Activated T-cell treated with anti-CD3 and anti-CD28 coated beads, Interleukin-2, amount 50 U/mL, for 48 hours (primary cell): ENCODE measurements at places on chromosomes 6 and 20.

DNA sequence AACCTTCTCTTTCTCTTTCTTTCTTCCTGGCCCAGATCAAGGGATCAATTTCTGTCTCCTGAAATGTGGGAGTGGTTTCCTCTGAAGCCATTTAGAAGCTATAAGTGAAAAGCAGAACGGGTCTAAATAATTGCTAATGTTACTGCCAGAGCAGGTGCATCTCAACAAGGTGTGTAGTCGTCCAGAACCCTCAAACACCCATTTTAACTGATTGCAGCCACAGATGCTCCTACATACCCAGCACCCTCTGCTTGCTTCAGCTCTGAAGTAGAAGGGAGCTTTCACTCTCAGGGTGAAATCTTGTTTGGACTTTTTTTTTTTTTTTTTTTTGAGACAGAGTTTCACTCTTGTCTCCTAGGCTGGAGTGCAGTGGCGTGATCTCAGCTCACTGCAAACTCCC, 592.1 kb upstream of the ARID1B start:
- DNase-seq: no peak

DNA sequence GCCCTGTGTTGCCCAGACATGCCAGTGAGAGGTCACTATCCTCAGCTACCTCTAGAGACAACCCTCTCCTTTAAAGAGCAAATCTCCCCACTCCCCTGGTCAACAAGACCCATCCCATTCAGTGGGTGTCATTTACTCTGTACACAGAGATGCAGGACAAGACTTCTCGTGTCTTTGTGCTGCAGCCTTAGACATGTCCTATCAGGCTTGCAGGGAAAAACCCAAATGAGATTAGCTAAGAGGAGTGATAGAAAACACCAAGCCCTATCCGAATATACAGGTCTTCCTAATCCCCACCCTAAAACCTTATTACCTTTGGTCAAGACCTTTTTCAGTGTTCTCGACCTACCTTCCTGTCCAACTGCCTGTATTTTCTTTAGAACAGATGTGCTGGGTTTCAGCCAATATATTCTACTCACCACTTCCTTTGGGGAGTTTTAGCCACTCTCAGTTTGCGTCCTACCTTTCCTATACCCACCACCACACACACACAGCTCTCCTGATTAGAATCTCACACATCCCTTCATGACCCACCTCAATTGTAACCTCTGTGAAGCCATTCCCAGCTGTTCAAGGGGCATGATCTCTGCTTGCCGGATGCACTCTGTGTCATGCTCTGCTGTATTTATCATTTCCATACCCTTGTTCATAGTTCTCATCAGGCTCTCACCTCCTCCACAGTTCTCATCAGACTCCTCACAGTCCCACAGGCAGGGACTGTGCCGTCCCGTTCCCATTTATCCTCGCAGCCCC, 39.7 kb downstream of the TRAM2 start:
- DNase-seq: peak; percentile 27

- peak; percentile 18 for DNase-seq
Observed at GRCh38 chr6:81727876-81728517, 24.5 kb downstream of the TENT5A start.

- no peak for DNase-seq
Observed at GRCh38 chr20:63664861-63665594, 6.9 kb downstream of the RTEL1 start.

GRCh38 chr6:23179994-23180393, 610.6 kb downstream of the HDGFL1 start:
- DNase-seq: no peak

- no peak for DNase-seq
Observed at GRCh38 chr6:133062077-133062476, 179.1 kb upstream of the EYA4 start.

DNA sequence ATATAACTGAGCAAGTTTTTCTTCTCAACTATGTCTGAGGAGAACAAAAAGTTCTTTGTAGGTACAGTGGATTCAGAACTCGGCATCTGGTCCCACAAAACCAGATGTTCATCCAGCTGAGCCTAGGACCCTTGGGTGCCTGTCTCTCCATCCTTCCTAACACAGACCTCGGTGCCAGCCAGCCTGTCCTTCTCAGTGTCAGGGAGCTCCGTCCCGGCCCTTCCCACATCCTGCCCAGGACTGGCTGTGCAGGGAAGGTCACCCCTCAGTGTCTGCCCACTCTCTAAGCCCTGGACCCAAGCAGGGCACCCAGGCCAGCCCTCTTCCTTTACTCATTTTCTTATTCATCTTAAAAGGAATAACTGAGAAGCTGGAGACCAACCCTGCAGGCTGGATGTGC, 32.0 kb upstream of the AGPAT4 start:
- no peak for DNase-seq

DNA sequence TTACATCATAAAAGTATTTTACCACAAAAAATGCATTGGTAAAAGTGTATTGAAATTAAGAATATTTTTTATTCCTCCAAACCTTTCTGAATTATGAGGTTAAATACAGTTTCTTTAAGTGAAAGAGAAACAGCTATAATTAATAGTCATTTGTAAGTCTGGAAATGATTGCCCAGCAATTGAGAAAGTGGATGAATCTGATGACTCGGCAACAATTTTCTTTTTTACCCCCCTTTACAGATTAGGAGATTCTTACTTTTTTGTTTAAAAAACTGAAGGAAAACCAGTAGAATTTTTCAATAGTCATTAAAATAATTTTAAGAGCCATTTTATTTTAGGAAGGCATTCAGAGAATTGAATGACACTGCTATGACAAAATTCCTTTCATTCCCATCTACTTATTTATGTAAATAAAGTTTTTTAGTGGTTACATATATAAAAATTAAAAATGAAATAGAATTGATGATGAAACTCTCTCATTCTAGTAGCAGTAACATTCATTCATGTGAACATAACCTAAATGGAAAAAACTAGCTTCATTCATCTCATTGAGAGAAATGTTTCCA, 169.6 kb upstream of the PRND start:
- DNase-seq: no peak

DNA sequence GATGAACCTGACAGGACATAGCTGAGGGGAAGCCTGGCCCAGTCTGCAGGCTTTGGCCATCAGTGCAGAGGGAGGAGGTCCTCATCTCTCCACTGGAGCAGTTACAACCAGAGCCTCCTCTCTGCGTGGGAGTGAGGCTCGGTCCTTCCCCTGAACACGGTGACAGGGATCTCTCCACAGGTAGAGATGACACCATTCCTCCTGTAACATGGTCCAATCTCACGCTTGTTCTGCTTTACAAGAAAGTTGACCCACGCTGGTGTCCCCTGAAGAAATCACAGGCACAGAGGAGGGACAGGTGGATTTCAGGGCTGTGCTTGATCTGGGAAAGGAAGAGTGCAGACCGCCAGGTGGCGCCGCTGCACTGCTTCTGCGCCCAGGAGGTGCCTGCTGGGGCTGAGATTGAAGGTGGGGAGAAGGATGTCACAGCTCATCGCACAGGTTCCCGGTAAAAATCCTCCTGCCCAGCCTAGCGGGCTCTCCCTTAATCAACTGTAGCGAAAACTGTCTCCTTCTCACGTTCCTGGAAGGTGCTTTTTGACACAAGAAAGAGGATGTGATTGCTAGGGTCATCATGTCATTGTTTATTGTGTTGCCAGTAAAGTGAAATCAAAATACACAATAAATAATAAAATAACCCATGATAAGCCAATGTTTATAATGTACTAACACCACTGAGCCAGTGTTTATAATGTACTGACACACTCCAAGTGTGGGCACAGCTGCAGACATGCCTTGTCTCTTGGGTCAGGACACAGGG, 20.4 kb downstream of the HLA-G start:
- peak; percentile 89 for DNase-seq

- DNase-seq: no peak
Observed at GRCh38 chr20:60214901-60215815, 256.9 kb downstream of the CDH26 start.

- no peak for DNase-seq
Observed at GRCh38 chr6:143836150-143836549, 7.0 kb upstream of the LTV1 start.

- no peak for DNase-seq
Observed at GRCh38 chr6:115544765-115545671, 515.7 kb downstream of the FRK start.

- no peak for DNase-seq
Observed at GRCh38 chr20:15674253-15675060, 898.8 kb downstream of the KIF16B start.

DNA sequence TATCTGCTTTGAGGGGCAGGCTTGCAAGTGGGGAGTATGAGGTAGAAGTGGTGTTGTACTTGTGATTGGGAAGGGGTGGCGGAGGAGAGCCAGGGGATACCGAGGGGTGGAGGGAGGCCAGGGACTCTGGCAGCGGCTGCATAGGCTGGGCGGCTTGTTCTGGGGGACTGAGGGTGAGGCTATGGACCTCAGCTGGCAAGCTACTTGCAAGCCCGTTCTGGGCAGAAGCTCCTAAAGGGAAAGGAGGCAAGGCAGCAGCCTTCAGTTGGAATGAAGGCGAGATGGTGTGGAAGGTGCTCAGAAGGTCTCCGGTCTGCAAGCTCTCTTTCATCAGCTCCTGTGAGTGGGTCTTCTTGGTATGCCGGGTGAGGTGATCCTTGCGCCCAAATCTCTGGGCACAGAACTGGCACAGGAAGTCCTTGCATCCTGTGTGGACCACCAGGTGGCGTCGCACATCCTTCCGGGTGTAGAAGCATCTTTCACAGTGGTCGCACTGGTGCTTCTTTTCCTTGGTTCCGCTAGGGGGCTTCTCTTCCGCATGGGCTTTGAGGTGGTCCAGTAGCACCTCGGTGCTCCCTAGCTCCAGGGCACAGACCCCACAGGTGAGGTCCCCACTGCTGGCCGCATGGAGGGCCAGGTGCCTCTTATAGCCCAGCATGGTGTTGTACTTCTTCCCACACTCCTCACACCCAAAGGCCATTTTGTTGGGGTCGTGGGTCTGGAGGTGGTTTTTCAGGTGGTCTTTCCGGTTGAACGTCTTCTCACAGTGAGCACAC, 66.0 kb downstream of the PLAGL1 start:
- peak; percentile 73 for DNase-seq

DNA sequence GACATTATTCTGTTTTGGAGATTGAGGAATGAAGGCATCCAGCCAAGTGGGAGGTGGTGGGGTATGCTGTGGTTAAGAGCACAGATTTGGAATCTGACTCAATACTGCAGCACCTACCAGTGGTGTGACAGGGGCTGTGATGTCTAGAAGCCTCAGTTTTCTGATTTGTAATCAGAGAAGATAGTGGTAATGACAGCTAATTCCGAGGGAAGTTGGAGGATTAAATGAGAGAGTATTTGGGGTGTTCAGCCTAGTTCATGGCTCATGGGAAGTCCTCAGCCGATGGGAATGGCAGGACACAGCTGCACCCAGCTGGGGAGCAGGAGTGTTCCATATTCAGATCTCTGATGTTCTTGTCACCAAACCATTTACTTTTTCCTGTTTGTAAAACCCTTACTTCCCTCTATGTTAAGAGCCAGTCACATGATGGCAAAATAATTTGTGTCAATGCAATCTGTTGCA, 9.3 kb downstream of the SLC9A8 start:
- DNase-seq: no peak

- DNase-seq: peak; percentile 62
Observed at GRCh38 chr6:27806981-27807440, 105.2 kb downstream of the OR2B2 start.

- peak; percentile 79 for DNase-seq
Observed at GRCh38 chr6:35552285-35552917, 39.7 kb upstream of the TULP1 start.

- no peak for DNase-seq
Observed at GRCh38 chr6:234706-235372, 57.4 kb upstream of the DUSP22 start.

DNA sequence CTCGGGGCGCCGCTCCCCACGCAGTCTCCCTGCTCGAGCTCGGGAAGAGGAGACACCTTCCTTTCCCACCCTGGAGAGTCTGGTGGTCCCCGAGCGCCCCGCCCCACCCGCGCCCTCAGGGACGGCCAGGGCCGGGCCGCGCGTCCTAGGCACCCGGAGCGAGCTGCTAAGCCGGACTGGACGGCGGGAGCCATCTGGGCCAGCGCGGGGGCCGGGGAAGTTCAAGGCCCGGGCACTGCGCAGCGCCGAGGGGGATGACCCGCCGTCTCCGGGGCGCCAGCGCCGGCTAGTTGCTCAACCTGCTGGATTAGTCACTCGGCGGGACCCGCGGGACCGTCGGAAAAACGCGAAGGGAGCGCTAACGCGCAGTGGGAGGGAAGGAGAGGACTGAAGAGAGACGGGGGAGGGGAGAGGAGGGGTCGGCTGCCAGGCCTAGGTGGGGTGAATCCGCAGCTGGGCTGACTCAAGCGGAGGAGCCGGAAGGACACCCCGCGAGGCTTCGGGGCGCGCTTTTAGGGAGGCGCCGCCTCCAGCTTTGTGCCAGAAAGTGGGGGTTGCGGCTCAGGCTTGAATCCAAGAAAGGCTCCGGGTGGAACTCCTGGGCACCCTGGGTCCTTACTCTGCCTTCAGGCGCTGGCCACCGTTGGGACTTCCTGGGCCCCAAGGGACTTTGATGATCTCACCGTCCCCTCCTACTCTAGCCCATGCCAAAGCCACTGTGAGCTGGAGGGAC, 75.7 kb upstream of the FOXP4 start:
- DNase-seq: peak; percentile 36

DNA sequence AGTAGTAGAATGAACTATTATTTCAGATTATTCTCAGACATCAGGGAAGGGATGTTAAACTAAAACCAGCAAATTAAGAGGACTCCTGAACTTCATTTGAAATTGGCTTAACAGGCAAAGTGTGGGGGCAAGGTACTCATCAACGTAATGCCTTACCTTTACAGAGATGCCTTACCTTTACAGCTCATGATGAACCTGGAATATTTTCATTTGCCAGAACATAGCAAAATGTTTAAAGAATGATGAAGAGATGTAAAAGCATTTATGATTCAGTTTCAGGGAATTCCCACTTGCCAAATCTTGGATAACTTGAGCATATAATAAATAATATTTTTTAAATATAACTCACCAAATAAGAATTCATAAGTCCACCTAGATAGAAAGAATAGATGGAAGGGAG, 207.5 kb downstream of the TINAG start:
- DNase-seq: no peak

GRCh38 chr6:85680388-85680787, 37.7 kb upstream of the SYNCRIP start:
- no peak for DNase-seq

DNA sequence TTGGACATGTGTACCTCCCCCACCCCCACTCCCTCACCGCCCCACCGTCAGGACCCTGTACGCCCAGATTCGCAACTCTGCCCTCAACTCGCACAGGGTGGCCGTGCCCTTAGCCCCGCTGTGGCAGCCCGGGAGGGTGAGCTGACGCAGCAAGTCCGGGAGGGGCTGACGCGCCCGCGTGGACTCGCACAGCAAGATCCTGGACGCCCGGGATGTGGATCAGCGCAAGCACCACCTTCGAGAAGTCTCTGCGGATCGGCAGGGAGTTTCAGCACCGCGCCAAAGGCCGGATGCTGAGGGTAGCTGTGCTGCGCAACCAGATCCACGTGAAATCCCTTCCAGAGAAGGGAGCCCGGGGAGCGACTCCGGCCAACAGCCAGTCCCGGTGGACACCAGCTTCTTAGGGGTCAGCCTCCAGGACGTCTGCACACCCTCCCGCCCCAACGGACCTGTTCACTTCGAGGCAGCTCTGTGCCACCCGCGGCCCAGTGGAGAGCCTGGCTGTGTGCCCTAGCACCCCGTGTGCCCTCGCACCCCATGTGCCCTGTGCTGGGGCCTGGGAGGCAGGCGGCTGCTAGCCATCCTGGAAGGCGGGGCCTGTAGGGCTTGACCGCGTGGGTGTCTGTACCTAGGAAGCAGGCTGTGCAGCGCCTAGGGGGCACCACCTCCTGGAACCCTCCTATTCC, 6.7 kb upstream of the GJA10 start:
- no peak for DNase-seq
